ENCODE measurements at places on chromosomes 3 and 15. TPM values are rescaled to one million over a fixed set of nuclear protein-coding genes. Genes with fewer than 3 reads are reported as not detected.

The ASB14 gene
- total RNA-seq: not detected

The LRTM1 gene
- total RNA-seq: not detected

The DPPA2 gene
- not detected for total RNA-seq

The GRAMD1C gene
- total RNA-seq: 1.4 TPM

The MED12L gene
- 5.8 TPM for total RNA-seq

The PPARG gene
- total RNA-seq: 1.9 TPM

The MEIS2 gene
- total RNA-seq: 0.19 TPM

The SATB1 gene
- 962 TPM for total RNA-seq

The ZNF501 gene
- total RNA-seq: 3.6 TPM

The CTXND1 gene
- total RNA-seq: not detected

The CFAP92 gene
- total RNA-seq: 1.1 TPM

The SLC2A2 gene
- total RNA-seq: not detected

The ZNF770 gene
- total RNA-seq: 46.9 TPM

The FBLN2 gene
- 1.1 TPM for total RNA-seq

The SIDT1 gene
- total RNA-seq: 28.9 TPM

The PRSS50 gene
- total RNA-seq: 0.09 TPM

The KLHL40 gene
- total RNA-seq: not detected

The SELENOT gene
- 95.9 TPM for total RNA-seq
